ENCODE measurements at places on chromosomes 2 and 18.

DNA sequence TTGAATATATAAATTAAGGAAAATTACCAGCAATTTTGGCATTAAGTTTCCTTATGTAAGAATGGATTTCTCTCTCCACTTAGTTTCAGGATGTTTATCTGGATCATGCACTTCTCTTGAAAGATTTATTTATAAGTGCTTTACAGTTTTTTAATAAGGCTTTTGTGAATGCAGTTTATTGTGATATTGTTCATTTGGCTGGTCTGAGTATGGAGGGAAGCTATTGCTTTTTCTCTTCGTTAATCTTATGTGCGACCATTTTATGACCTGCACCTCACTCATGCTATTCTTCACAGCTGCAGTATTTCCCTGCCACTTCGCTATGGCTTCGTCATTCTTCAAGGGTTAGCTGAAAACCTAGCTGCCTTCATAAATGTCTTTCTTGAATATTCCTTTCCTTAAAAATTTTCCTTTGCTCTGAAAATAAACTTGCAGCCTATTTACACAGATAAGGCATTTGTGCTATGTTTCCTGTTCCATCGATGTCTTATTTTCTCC lies 233.4 kb downstream of the SOCS6 start:
- no peak for DNase-seq

- no peak for DNase-seq
Observed at GRCh38 chr18:44988821-44989587, 308.3 kb downstream of the SETBP1 start.

GRCh38 chr2:185381631-185382030 lies 357.0 kb upstream of the FSIP2 start:
- DNase-seq = no peak

- DNase-seq = peak; percentile 5
Observed at GRCh38 chr2:162073888-162074631, at the start of gene DPP4. TSS of gene DPP4 (minus strand) at chr2:162074215. CDS start at chr2:162073981, 234 bp downstream.

DNA sequence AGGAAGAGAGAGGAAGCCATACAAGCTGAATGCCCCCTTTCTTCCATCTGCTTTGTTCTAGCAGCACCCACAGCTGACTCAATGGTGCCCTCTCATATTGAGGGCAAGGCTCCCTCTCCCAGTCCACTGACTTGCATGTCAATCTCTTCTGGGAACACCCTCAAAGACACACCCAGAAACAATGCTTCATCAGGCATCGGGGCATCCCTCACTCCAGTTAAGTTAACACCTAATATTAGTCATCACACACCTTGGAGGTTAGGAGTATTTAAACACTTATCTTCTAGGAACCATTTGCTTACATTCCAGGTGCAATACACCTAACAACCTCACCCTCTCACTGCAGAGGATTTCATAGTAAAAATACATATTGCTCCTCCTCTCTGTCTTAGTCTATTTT lies 993.5 kb upstream of the DDX18 start:
- no peak for DNase-seq

- no peak for DNase-seq
Observed at GRCh38 chr18:12751891-12752290, 49.0 kb downstream of the PSMG2 start.

GRCh38 chr18:6876641-6877041 lies 147.1 kb downstream of the ARHGAP28 start:
- no peak for DNase-seq

DNA sequence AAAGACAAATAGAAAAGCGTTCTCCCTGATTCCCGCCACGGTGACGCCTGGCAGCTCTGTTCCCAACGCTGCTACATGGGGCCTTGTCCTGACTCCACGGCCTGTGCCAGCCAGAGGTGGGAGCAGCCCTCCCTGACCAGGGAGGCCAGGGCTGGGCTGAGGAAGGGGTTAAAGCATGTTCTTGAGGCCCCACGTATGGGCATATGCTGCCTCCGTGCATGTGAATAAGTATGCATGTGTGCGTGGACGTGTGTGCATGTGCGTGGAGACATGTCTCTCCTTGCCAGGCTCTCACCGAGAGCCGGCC lies 1.6 kb upstream of the SNED1 start:
- no peak for DNase-seq

DNA sequence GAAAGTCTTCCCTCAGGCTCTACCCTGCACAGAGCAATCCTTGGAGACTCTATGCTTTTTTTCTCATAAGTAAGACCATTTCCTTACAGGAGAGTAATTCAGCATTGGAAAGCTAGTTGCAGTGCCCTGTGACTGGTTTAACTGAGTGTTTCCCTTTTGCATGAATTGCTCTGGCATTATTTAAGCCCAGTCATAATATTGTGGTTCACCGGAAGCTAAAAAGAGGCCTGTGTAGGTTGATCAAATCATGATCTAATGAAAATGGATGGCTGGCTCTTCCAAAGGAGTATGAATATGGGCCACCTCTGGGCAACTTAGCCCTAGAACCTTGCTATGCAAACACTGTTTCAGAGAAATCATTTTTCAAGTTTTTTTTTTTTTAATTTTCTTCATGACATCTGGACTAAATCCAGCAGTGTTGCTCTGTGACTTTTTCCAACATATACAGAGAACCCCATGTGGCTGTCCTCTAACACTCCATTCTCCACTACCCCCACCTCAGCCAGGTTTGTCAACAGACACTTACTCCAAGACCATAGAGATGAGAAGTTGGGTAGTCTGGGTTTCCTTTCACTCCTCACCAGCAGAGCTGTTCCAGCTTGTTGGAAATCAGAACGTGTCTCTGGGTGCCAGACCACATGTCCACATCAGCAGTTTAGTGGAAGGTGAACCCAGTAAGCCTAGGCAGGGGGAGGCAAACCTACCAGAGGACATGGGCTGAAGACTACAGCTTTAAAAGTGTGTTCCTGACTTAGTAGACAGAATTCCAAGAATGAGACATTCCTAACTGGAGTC lies 175.2 kb upstream of the SLC14A2 start:
- DNase-seq = no peak

GRCh38 chr2:15685143-15685542 lies 93.5 kb downstream of the DDX1 start:
- no peak for DNase-seq

DNA sequence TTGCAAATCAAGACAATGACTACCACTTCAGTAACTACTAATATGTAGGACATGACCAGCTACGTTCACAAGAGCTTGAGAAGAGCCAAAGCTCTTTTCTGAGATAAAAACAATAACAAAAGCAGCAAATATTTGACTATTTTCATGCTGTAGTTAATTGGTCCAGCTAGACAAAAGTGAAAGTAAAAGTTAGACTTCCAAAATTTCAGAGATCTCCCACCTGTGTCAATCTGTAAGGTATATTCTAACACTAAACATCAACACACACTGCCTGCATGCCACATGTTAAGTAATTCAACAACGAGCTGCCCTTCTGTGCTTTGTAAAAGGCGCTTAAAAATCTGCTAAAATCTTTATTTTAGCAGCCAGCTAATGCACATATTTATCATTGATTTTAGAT lies 185.9 kb downstream of the SLC39A10 start:
- DNase-seq = no peak

- DNase-seq = no peak
Observed at GRCh38 chr18:45353530-45353929, 261.7 kb upstream of the SLC14A2 start.

GRCh38 chr2:120732506-120733237 lies 3.0 kb upstream of the GLI2 start:
- DNase-seq = no peak
